ENCODE measurements at places on chromosomes 2 and 18.

DNA sequence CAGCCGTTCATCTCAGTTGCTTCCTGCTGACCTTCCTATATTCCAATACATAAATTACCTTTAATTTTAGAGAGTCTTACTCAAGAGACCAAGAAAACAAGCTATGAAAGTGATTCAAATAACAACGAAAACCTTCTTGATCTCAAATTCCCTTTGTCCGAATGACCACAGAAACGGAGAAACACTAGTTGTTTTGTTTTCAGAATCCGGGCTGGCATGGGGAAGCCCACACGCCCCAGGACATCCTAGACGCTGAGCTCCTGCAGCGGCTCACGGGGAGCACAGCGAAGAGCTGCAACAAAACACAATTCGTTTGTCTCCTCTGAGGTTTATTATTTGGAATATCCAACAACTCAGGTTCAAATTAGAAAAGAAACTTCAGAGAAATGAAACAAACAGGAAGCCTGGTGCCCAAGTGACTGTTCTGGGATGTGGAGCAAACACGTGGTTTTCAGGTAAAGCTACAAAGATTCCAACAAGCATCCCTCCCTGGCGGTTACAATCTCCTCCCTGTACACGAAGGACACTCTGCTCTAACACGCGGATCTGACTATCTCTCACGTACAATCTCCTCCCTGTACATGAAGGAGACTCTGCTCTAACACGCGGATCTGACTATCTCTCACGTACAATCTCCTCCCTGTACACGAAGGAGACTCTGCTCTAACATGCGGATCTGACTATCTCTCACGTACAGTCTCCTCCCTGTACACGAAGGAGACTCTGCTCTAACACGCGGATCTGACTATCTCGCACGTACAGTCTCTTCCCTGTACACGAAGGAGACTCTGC lies 237.5 kb downstream of the TWIST2 start:
- no peak for DNase-seq

GRCh38 chr2:221571025-221571550 lies 1.0 kb downstream of the EPHA4 start:
- peak; percentile 3 for DNase-seq

GRCh38 chr18:61655630-61656029 lies 237.2 kb downstream of the RNF152 start:
- DNase-seq, result no peak

- DNase-seq, result no peak
Measured at GRCh38 chr2:20617892-20618467, 32.9 kb downstream of the HS1BP3 start.

- DNase-seq, result no peak
Measured at GRCh38 chr2:202054679-202055078, 18.4 kb upstream of the KIAA2012 start.

DNA sequence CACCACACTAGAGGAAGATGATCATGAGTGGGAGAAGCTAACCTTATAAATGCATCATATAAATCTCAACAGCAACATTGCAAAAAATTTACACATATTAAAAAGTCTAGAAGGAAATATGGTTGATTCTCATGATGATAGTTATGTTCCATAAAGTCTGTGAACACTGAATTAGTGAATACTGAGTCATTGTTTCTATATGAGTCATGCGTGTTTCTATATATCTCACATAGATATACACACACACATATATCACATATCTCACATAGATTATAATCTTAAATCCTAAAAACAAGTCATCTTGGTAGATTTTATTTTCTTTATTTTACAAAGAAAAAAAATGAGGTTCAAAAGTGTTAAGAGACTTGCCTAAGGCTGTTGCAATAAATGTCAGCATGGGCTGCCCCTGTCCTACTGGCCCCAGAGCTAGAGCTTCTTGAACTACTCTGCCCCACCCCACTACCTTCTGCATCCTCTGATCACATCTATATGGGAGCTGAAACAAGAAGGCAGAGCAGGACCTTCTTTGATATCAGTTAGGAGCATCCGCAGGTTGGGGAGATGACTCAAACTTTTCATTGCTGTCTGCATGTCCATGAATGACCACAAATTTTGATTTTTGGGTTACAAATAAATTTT lies 81.8 kb upstream of the ADAM23 start:
- DNase-seq, result no peak

- no peak for DNase-seq
Measured at GRCh38 chr2:222869252-222869560, 8.4 kb downstream of the ACSL3 start.

DNA sequence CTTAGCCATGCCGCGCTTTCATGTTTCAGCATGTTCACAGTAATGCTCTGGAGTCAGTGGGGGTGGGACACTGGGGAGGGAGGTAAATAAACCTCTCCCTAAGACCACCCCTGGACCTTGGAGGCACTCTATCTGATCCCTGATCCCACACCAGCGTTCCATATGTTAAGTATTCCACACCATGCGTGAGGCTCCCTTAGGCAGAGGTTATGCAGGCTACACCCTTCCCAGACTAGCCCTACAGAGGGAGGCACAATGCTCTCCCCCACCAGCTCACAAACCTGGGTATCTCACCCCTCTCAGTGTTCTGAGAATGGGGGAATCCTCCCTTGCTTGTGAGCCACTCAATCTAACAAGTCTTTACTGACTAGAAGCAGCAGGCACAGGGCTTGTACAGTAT lies 1610.4 kb upstream of the ZEB2 start:
- no peak for DNase-seq

- DNase-seq, result no peak
Measured at GRCh38 chr2:96769814-96770213, 9.1 kb downstream of the CNNM4 start.

DNA sequence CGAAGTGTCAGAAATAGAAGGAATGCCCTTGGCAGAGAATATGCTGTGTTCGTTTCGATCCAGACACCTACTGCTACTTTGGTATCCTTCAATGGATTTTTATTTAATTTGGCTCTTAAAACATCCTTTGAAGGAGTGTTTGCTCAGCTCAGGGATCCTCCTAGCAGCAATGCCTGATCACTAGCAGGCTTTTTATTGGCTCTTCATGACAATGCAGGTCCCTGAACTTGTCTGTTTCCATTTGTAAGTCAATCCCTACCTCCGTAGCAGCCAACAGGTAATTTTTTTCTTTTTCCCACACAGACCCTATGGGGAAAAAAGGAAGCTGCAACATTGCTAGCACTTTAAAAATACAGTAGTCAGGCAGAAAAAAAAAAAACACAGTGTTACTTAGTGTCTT lies 366.2 kb upstream of the LRRTM1 start:
- DNase-seq, result no peak

DNA sequence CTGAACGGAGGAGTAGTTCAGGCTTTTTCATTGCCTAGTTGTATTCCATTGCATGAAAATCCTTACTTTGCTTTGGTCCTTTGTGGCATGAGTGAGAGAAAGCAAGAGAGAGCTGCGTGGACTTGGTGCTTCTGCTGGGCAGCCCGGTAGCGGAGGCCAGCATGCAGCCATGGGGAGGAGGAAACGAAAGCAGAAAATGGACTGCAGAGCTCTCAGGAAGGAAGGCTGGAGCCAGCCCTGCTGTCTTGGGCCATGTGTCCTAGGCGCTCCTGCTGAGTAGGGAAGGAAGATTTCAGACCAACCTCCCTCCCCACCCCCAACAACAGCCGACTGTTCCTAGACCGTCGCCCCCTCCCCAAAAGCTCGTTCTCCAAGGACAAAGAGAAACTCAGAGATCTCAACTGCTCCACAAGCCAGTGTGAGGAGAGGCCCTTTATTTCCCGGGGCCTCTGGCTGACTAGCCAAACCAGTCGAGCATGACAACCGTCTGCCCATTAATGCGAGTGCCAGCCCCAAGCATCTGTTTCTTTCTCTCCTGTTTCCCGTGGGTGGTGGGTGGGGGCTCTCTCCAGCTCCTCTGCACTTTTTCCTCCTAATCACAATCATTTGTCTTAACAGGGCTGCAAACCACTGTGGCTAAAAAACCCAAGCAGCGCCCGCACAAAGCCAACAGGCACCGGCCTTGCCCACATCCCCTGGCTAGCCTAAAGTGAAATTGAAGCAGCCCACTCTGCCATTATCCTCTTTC lies 66.8 kb upstream of the FZD7 start:
- no peak for DNase-seq

- DNase-seq, result no peak
Measured at GRCh38 chr2:46134531-46135227, 162.5 kb upstream of the EPAS1 start.

- DNase-seq, result no peak
Measured at GRCh38 chr2:233270366-233270765, 18.9 kb downstream of the ATG16L1 start.

DNA sequence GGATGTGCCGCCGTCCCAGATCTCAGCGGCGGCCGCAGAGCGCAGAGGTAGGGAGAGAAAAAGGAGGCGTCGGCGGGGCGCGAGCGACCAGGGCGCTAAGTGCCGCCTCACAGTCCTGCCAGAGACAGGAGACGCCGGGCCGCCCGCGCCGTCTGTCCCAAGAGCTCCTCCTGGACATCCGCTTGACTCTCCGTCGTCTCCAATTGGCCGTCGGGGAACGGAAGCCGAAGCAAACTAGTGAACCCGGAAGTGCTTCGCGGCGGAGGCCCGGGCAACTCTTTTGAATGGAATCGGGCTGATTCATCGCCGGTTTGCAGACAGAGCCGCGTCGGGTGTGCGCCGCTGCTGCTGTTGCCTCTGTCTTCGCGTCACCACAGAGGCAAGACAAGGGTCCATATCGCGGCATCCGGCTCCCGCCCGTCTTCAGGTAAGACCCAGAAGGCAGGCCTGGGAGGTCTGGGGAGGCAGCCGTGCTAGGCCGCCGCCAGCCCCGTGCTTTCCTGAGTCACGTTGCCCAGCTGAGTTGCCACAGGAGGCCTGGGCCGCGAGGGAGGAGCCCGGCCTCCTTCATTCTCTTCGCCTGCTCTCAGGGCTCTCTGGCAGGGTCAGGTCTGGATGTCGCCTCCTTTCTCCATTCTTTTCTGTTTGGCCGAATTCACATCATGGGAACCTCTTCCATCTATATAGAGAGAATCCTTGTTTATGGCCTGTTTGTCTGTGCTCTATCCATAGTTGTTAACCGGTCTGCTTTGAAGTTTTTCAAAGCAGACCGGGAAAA lies at the start of gene PSMD14:
Gene PSMD14 (plus strand): TSS at position 248 of the 778 bp plus-strand sequence. CDS start 10,401 bp downstream, outside the sequence.
- DNase-seq, result peak; percentile 77

GRCh38 chr2:141766225-141766624 lies 364.6 kb downstream of the LRP1B start:
- no peak for DNase-seq

GRCh38 chr2:237260686-237261085 lies 153.3 kb downstream of the COL6A3 start:
- DNase-seq, result no peak

GRCh38 chr2:28563869-28564268 lies 68.0 kb downstream of the PLB1 start:
- no peak for DNase-seq

- no peak for DNase-seq
Measured at GRCh38 chr18:59853380-59853779, 46.4 kb upstream of the PMAIP1 start.

DNA sequence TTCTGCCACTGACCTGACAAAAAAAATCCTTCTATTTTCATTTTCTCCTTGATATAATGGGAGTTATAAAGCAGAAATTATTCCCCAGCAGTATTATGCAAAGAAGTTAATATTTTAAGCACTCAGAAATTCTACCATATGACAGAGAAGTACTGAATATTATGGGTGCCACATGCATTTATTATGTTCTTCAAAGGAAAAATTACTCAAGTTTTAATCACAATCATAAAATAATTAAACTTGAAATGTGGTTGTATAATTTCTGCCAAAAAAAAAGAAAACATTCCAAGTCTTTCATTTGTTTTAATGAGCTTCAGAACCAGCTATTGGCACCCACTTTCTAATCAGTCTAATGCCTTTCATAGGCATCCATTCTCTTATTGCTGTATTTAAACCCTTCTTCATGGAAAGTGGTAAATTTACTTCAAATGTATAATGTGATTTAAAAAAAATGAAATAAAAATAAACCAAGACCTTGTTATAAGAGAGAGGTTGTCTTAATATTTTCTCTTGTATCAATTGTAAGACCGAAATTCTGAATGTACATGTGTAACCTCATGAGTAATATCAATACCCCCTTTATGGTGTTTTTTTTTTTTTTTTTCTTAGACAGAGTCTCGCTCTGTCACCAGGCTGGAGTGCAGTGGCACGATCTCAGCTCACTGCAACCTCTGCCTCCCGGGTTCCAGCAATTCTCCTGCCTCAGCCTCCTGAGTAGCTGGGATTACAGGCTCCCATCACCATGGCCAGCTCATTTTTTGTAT lies 302.3 kb downstream of the IRS1 start:
- DNase-seq, result no peak

DNA sequence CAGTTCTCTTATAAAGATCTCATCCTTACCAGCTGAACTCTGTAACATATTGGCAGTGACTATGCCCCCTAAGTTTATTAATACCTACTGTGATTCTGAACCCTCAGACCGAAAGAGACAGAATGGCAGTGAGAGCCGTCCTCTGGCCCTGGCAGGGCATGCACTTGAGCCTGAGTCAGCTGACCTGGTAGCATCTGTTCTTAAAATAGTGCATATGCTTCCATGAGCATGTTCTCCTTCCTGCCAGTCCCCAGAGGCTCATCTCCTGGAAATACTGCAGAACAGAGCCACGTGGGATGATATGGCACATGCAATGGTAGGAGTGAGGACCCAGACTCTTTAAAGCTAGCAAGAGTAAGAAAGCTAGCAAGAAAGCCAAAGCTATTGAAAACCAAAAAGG lies 59.0 kb downstream of the RASGRP3 start:
- DNase-seq, result no peak

- DNase-seq, result no peak
Measured at GRCh38 chr2:223076573-223076972, 24.6 kb downstream of the KCNE4 start.

DNA sequence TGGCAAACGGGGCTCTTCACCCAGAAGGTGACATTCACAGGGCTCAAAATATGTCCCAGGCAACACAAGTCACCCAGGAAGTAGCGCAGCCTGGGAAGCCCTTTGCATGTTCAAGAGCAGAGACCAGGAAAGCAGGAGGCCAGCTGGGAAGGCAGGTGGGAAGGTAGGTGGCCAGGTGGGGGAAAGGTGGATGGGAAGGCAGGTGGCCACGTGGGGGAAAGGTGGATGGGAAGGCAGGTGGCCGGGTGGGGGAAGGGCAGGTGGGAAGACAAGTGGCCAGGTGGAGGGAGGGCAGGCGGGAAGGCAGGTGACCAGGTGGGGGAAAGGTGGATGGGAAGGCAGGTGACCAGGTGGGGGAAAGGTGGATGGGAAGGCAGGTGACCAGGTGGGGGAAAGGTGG lies 102.7 kb downstream of the ZNF516 start:
- DNase-seq, result no peak

GRCh38 chr18:28588884-28589549 lies 412.1 kb upstream of the CDH2 start:
- no peak for DNase-seq

GRCh38 chr18:64055019-64055418 lies 85.1 kb downstream of the SERPINB8 start:
- DNase-seq, result no peak

DNA sequence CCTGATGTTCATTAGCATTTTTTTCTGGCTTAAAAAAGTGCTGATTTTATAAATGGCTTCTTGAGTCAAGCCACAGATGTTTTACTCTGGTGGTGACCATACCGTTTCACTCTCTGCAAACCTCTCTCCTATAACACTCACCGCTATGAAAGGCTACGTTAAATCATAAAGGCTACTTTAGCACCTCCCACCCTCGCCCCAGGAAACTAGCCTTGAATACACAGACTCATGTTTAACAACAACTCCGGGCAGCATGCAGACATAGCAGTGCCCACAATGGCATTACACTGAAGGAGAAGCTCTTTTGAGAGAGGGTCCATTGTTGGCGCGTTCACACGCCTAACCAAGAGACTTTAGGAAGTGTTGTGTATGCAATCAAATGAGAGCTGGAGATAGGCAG lies 5.6 kb downstream of the MYT1L start:
- no peak for DNase-seq

GRCh38 chr18:35817604-35818352 lies 154.7 kb upstream of the RMP24 start:
- no peak for DNase-seq
